Central memory CD4-positive, alpha-beta T cell (primary cell): ENCODE measurements at places on chromosomes 3 and 15.

DNA sequence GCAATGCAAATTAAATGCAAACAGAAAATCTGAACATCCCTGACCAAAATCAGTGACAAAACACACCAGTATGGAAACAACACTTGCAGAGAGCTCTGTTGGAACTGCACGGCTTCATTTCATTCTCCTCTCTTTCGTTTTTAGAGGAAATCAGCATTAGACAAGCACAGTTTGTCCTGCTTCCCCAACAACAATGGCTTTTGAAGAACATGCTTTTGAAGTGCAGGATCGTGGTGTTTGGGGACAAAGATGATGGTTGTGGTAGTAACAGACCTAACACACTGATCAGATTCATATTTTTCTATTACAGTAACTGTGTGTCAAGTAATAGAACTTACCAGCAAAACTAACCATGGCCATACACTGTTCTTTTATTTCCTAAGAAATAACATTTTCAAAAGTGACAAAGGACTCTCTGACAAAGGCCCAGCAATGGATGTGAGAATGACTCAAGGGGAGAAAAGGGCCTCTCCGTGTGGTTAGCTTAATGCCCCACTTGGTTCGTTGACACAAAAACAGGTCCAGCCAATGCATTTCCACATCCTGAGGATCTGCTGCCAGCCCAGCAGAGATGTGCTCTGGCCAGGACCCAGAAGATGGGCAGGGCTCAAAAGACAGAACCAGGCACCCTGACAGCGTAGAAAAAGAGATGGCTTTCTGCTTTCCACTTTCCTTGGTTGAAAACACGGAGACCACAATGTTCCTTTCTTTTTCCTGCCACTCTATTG lies 84.1 kb downstream of the CCNL1 start:
- DNase-seq, result no peak

GRCh38 chr3:48135552-48136495 lies 52.4 kb downstream of the CDC25A start:
- DNase-seq, result no peak

GRCh38 chr3:20055020-20055775 lies 15.0 kb downstream of the KAT2B start:
- DNase-seq, result no peak

- DNase-seq, result no peak
These were observed 75.5 kb upstream of the TRA2B start for GRCh38 chr3:186013312-186013711.

- DNase-seq, result no peak
These were observed 185.8 kb upstream of the PPP2R3A start for GRCh38 chr3:135779590-135780235.

DNA sequence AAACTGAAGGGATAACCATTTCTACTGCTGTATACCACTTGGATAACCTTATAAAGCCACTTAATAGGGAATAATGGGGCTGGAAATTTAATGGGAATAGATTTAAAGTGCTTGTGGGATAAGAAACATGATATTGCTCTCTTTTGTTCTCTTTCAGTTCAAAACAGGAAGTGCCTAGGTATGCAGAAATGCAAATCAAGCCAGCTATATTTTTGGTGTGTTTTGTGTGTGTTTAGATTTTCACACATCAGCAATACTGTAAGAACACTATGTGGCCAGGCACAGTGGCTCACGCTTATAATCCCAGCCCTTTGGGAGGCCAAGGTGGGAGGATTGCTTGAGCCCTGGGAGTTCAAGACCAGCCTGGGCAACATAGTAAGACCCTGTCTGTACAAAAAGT lies 442.3 kb upstream of the TPRG1 start:
- DNase-seq, result no peak

DNA sequence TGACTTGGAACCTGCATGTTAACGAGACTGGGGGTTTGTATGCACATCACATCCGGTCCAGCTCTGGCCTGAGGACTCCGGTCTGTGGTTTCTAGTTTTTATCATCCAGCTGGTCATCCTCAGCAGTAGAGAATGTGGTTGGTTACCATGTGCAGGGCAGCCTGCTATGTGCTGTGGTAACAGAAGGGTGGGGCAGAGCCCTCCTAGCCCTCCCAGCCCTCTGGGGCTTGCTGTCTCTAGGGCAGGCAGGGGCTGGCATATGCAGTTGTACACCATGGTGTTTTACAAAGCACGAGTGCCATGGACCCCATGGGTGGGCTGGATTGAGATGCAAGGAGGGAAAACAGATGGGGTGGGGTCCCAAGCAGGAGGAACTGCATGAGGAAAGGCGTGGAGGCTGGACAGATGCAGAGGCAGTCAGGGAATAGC lies 70.2 kb downstream of the APBA2 start:
- DNase-seq, result no peak

- no peak for DNase-seq
These were observed 1.6 kb downstream of the RARB start for GRCh38 chr3:25429361-25430286.

DNA sequence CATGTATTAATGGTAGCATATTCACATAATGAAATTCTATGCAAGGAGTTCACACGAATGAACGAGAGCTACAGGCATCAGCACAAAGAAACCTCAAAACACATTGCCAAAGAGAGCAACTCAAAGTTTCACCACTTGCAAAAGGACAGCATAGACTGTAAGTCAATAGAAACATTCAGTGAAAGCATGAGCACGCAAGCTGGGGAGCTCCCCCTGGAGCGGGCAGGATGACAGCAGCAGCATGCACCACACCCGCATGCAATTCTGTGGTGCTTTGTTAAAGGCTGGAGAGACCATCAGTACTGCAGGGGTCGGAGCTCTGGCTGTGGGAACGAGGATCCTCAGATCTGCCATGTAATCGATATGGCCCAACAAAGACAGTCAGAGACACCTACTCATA lies 18.7 kb downstream of the OCA2 start:
- DNase-seq, result no peak

DNA sequence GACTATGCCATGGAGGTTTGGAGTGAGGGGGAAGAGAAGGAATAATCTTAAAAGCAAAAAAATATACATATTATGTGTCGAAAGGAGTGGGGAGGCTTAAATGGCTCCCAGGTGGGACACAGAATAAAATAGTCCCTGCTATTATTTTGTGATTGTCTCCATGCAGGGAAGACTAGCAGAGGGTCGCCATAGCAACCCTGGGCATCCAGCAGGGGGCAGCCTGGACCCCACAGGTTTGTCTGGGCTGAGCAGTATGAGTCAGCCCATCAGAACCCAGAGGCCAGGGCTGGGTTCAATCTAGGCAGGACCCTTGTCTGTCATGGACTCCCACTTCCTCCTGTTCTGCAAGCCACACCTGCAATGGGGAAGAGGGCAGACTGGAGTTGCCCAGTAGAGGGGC lies 17.6 kb upstream of the LINGO1 start:
- DNase-seq, result no peak

GRCh38 chr15:66096688-66097058 lies 156.9 kb downstream of the MEGF11 start:
- DNase-seq, result no peak

DNA sequence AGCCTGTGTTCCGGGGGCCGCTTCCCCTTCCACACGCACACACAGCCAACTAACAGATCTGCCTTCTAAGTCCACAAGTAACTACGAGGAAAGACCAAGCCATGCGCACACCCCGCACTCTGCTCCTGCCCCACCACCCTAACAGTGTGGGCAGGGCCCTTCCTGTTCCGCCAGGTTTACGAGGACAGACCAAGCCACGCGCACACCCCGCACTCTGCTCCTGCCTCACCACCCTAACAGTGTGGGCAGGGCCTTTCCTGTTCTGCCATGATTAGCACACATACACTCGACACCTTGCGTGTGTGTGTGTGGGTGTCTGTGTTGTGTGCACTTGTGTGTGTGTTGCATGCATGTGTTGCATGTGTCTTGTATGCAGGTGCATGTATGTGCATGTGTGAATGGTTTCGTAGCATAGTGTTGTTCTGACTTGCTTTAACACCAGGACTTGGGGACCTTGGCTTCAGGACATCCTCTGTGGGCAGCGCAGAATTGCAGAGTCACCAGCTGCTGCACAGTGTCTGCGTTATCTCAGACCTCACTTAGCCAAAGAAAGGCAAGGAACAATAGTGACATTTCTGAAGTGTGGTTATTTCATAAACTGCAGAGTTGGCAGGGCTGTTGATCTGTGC lies 114.4 kb downstream of the CHSY1 start:
- no peak for DNase-seq

DNA sequence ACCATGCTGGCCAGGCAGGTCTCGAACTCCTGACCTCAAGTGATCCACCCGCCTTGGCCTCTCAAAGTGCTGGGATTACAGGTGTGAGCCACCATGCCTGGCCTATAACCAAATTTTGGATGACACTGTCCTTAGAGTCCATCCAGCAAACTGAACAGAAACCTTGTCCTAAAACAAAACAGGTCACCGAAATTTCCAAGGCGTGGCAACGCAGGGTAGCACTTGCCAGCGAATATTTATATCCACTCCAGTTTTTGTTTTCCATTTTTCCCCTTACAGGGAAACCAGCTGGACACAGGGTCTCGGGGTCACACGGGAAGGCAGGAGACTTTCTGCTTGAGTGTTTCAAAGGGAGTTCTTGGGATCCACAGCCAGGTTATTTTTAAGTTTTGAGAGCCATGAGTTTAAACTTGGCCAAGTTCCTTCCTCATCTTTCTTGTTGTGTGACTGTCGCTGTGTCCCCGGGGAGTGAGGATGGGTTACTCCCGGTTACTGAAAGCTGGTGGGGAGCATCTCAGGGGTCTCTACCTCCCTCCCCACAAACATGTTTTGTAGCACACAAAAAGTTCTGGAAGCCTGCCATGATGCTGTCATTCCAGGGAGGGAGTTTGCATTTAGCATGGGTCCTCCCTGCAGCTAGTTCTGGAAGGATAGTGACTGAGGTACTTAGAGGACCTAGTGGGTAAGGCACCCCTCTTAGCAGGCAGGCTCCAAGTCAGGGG lies 12.6 kb downstream of the LIMD1 start:
- no peak for DNase-seq
